ENCODE measurements at places on chromosomes 7 and 10.

DNA sequence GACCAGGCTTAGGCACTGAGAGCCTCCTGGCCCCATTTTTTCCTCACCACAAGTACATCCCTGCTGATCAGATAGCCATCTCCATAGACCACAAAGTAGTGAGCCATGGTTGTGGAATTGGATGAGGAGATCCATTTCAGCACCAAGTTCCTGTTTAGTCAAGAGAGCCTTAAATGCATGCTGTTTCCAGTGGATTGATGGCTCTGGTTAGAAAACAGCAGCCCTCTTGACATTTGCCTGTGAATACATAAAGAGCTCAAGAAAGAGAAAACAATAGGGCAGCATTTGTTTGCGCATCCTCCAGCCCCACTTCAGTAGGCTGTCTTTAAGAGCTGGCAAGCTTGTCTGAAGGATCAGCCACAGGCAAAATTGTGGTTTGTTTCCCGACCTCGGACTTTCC lies 251.2 kb downstream of the POU6F2 start:
- DNase-seq: no peak

DNA sequence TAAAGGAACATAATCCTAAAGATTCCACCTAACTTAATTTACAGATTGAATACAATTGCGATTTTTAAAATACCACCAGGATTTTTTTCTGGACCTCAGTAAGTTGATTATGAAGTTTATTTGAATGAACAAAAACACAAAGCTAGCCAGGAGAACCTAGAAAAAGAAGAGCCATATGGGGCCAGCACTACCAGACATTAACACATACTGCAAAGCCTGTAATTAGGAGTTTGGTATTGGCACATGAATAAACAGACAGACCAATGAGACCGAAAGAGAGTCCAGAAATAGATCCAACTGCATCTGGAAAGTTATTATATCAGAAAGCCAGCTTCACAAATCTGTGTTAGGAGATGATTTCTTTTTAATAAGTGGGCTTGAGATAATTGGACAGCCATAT lies 105.5 kb upstream of the CHST15 start:
- DNase-seq: no peak

DNA sequence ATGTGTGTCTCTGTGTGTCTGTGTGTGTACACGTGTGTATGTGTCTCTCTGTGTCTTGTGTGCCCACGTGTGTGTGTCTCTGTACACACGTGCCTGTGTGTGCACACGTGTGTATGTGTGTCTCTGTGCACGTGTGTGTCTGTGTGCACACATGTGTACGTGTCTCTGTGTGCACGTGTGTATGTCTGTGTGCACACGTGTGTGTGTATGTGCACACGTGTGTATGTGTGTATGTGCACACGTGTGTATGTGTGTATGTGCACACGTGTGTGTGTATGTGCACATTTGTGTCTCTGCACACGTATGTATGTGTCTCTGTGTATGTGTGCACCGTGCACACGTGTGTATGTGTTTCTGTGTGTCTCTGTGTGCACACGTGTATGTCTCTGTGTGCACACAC lies 248.7 kb upstream of the SHH start:
- DNase-seq: no peak

- DNase-seq: no peak
Observed at GRCh38 chr10:78890506-78890905, 178.3 kb upstream of the ZMIZ1 start.

DNA sequence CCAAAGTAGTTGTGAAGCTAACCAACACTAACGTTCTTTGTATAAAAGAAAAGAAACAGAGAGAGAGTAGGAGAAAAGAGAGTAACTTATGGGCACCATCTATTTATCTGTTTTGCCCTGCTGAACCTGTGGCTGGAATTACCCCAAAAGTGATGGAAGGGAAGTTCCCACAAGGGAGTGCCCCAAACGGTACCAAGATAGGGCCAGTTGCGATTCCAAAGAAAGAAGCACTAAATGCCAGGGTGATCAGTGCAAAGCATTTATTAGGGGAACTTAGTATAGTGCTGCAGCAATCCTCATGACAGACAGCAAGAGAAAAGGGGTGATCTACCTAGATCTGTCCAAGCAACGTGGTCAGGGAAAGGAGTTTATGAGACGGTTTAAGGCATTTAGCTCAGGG lies 190.2 kb downstream of the SORCS3 start:
- no peak for DNase-seq

DNA sequence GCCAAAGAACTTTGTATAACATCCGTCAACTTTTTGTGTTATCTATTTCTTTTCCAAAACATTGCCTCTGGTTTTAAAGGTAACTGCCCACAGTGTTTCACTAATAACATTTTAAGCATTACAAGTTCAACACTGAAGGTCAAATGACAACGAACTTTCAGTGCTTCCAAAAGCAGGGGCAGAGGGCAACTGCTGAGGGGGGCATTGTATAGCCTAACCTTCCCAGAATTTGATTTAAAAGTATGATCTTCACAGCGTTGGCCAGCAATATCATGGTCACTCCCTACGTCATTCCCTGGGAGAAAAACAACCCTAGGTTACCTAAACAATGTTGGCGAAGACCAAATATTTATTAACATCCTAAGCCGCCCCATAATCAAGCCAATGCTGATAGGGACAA lies 2.5 kb upstream of the GOT1 start:
- DNase-seq: no peak

DNA sequence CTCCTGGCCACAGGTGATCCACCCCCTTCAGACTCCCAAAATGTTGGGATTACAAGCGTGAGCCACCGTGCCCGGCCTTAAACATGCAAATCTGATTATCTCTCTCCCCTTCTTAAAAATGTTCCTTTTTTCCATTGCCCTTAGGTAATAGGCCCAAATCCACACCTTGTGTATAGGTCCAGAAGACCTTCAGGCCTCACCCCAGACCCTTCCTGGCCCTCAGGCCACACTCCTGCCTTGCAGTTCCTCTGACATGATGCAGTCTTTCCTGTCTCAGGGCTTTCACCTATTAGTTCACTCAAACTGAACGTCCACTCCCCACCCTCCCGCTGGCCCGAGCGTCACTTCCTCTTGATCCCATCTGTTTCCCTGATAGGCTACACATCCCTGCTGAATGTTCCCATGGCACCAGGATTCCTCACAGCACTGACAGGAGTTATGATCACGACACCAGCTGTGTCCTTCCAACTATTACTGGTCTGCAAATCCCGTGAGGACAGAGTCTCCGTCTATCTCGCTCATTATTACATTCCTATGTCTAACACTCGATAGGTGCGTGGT lies 46.4 kb downstream of the DENND2A start:
- DNase-seq: no peak

DNA sequence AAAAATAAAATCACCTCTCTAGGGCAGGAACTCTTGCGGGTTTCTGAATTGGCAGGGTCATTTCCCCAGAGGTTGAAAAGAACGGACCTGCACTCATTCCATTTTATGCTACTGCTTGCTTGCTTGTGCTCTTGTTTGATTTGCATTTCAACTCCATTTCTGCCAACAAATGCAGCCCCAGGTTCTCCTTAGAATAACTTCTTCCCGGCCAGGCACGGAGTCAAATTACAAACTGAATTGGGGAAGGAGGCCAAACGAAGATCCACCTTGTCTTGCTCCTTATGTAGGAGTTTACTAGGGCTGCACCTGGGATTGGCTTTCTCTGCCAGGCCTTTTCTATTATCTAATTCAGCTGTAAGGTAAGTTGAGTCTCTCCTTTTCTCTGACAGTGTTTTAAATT lies 79.6 kb downstream of the HGF start:
- DNase-seq: no peak

GRCh38 chr10:34916314-34916713 lies 101.2 kb upstream of the PARD3 start:
- DNase-seq: no peak

DNA sequence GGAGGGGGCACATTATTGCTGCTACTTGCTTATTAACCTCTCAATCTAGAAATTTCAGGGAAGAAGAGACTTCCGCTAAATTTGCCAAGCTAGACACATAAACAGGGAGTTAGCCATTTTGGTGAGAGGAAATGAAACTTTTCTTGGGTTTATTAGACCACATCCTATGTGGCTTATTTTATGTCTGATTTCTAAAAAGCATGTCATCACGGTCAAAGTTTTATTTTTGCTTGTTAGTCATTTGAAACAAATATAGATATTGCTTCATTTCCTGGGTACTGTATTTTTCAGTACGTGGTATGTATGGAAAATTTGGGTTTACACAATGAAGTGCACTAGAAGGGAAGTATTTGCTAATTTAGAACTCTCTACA lies 144.1 kb downstream of the TCF7L2 start:
- no peak for DNase-seq

GRCh38 chr10:78936412-78937342 lies 132.1 kb upstream of the ZMIZ1 start:
- DNase-seq: no peak

DNA sequence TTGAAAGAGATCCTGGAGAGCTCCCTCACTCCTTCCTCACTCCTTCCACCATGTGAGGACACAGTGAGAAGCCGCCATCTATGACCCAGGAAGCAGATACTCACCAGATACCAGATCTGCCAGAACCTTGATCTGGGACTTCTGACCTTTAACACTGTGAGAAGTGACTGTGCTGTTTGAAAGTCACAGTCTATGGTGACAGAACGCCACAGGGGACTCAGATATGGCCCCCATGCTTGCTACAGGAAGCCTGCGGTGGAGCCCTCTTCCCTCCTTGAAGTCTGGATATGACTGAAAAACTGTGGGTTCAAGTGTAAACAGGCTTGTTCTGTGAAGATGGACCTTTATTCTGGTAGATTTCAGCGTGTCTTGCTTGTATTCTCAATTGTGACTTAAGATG lies 297.8 kb downstream of the KLF6 start:
- DNase-seq: no peak

- DNase-seq: no peak
Observed at GRCh38 chr10:132365102-132365501, 31.9 kb upstream of the PWWP2B start.

DNA sequence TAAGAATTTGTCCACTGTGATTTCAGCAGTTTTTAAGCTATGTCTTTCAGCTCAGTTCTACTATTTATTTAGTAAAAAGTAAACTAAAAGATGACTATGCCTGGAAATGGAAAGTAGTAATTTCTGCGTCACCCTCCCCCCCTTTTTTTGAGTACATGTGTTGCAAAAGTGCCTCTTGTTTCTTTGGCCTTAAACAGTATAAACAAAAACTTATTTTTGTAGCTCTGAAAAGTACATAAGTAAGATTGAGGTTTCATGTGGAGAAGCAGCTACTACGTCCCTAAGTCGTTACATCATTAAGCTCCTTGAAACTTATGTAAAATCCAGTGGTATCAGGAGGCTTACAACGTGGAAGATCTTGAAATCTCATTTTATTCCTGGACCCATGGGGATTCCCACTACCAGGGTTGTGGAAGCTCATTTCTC lies 46.3 kb upstream of the HBP1 start:
- no peak for DNase-seq

DNA sequence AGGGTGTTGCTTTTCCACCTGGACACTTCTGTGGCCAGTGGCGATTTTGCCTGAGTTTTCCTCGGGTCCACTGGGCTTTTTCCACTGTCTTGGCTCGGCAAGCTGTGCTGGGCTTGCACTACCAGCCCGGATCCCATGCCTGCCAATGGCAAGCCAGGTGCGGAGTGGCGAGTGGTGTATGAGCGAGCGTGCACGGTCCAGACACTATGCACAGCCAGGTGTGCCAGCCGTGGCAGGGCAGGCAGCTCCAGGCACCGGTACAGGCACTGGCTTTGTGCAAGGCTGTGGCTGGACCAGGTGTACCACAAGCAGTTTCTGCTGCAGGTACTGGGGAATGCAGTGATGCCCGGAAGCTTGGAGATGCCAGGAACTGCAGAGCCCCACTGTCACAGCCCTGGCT lies 22.1 kb downstream of the INPP5F start:
- no peak for DNase-seq

GRCh38 chr10:76456197-76456596 lies 1024.8 kb downstream of the LRMDA start:
- no peak for DNase-seq

GRCh38 chr7:111741811-111742240 lies 179.5 kb upstream of the IMMP2L start:
- peak; percentile 78 for DNase-seq

DNA sequence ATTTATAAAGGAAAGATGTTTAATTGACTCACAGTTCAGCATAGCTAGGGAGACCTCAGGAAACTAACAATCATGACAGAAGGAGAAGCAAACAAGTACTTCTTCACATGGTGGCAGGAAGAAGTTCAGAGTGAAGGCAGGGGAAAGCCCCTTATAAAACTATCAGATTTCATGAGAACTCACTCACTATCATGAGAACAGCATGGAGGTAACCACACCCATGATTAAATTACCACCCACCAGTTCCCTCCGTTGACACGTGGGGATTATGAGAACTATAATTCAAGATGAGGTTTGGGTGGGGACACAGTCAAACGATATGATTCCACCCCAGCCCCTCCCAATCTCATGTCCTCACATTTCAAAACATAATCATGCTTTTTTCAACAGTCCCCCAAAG lies 124.2 kb upstream of the PCGF5 start:
- no peak for DNase-seq

- DNase-seq: no peak
Observed at GRCh38 chr10:11715815-11716494, 26.2 kb upstream of the ECHDC3 start.

DNA sequence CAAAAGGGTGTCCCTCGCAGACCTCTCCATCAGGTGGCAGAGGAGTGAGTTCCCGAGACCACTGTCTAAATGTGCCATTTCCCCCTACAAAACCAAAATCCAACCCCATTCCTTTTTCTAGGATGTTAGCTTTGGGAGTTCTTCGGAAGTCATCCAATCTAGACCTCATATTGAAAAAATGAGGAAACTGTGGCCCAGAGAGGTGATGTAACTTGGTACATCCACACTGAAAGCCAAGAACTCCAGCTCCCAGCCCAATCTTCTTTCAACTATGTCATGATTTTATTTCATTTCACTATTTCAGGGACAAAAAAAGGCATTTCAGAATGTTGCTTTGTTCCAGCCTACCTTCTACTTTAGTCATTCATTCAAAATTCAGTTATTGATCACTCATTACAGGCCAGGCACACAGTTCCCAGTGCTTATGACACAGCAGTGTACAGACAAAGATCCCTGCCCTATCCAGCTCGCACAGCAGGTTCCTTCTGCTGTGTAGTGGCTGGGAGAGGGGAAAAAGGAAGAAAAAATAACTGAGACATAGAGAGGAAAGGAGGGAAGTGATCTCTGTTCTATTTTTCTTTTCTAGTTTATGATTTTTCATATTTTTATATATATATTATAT lies 35.8 kb downstream of the SCRN1 start:
- no peak for DNase-seq

DNA sequence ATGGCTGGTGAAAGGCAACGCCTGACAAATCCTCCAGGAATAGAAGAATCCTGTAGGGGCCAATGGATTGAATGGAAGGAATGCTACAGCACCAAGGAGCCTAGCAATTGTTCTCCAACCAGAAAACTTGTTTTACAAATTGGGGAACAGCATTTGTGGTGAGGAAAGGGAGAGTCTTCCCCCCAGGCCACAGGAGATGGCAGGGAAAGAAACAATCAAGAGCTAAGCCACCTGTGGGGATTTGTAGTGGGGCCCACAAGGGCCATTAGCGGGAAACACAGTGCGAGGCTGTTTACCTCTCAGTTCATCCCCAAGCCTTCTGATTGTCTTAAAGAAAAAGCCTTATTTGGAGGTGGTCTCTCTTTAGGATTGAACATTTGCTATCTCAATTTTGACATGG lies 48.5 kb upstream of the KCNMA1 start:
- no peak for DNase-seq
